NCI-H187 (cell line): ENCODE measurements at places on chromosomes 3 and 15.

GRCh38 chr3:58005669-58006068 is 2.6 kb upstream of the FLNB start:
- no peak for DNase-seq

GRCh38 chr3:123167686-123168085 is 34.1 kb upstream of the SEC22A start:
- no peak for DNase-seq

- DNase-seq, result no peak
Observed at GRCh38 chr3:147397155-147397874, 9.0 kb downstream of the ZIC4 start.

DNA sequence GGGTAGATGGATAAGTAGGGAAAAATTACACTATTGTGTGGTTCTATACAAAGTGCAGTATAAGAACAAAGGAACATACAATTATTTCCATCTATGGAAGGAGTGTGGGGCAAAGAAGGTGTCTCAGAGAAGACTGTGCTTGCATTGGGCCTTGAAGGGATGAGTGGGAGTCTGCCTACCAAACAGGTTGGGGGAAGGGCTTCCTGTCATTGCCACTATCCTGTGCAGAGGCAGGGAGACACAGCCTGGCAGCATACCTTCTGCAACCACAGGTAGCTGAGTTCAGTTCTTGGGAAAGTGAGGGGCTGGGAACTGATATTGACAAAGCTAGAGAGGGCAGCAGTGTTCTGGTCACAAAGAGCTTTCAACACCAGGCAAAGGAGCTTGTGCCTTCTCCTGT is 3.4 kb downstream of the TIMP4 start:
- DNase-seq, result no peak

DNA sequence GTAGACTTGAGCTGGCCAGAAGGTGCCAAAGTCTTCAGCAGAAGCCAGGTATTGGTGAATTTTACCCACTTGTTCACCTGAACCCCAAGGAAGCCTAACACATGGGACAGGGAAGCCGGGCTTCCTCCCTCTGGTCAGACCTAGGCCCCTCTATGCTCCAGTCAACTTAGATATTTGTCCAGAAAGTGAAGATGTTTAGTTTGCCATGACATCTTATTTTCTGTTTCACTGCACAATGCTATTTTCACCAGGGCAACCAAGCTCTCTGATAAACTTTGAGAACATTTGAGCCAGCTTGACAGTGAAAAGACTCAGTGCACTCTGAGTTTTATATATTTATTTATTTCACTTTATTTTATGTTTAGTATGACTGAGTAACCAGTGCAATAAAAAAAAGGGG is 71.0 kb downstream of the SOX14 start:
- no peak for DNase-seq

- DNase-seq, result no peak
Observed at GRCh38 chr3:179446501-179446900, 4.8 kb downstream of the GNB4 start.

GRCh38 chr15:96011136-96011535 is 319.4 kb upstream of the NR2F2 start:
- DNase-seq, result no peak

- DNase-seq, result no peak
Observed at GRCh38 chr3:75242012-75242735, 422.0 kb upstream of the FRG2C start.

GRCh38 chr3:178835033-178835432 is 236.6 kb downstream of the ZMAT3 start:
- no peak for DNase-seq

DNA sequence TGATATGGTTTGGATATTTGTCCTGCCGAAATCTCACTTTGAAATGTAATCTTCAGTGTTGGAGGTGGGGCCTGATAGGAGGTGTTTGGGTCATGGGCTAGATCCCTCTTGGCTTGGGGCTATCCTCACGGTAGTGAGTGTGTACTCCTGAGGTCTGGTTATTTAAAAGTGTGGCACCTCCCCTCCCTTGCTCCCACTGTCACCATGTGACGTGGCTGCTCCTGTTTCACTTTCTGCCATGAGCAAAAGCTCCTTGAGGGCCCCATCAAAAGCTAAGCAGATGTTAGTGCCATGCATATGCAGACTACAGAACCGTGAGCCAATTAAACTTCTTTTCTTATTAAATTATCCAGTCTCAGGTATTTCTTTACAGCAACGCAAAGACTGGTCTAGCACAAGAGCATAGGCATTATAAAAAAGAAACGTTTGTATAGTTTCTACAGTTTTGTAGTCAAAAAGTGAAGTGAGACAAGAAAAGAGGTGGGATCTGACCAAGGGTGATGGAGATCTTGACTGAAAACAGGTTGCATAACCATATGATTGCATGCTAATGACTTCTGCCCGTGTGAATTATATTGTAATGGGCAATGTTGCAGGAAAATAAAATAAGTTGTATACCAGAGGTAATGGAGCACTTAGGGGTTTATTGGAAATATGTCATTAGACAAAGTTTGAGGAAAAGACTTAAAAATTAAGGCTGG is 28.5 kb upstream of the CLASP2 start:
- no peak for DNase-seq

GRCh38 chr3:170751083-170751898 is 118.7 kb downstream of the RPL22L1 start:
- DNase-seq, result no peak

DNA sequence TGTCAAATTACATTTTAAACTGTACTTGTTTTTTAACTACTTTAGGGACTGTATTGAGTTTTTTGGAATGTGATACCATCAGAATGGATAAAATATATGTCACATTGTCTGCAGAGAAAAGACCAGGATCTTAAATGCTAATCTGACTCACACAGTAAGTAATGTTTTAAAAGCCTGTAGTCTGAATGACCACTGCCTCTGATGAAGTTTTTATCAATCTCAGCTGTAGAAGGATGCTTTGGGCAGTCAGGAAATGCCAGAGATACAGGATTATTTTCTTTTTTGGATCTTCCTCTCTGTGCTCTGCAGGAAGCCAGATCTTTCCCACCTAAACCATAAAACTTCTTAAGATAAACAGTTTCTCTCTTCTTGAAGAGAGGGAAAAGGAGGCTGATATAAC is 73.1 kb upstream of the PRTG start:
- no peak for DNase-seq

DNA sequence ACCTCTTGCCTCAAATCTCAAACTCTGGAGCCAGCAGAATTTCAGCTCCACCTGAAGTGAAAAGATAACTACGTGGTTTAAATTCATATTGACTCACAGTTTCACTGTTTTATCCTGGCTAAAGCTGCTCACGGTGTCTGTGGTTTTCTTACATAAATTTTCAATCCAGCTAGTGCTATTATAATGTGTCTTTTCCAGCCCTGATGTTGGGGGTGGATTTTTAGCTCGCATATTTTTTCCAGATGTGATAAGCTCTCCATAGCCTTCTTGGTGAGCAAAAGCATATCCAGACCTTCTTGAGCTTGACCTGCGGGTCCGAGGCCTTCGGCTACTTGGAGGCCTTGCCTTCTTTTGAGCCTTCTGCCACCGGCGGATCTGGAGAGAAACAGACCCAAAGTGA is 239.3 kb downstream of the DTWD1 start:
- DNase-seq, result no peak

DNA sequence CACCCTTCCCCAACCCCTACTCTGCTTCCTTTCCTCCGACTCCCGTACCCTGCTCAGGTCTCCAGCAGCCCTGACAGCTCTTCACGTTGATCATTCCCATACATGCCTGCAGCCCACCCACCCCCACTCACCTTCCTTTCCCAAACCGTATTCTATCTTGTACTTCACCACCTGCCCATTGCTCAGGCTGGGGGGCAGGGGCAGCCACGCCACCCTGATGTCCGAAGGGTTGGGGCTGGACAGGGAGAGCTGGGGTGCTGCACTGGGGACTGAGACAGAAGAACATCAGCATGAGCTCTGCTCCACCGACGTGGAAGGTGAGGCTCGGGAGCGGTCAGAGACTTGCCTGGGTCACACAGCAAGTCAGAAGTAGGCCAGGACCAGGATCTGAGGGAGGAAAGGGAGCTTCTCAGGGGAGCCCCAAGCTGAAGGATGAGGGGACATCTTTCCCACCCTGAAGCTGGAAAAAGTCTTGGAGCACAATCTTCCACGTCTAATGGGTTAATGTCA is 16.5 kb upstream of the IGDCC3 start:
- DNase-seq, result no peak

- DNase-seq, result no peak
Observed at GRCh38 chr15:71295603-71296314, 180.5 kb downstream of the THSD4 start.

DNA sequence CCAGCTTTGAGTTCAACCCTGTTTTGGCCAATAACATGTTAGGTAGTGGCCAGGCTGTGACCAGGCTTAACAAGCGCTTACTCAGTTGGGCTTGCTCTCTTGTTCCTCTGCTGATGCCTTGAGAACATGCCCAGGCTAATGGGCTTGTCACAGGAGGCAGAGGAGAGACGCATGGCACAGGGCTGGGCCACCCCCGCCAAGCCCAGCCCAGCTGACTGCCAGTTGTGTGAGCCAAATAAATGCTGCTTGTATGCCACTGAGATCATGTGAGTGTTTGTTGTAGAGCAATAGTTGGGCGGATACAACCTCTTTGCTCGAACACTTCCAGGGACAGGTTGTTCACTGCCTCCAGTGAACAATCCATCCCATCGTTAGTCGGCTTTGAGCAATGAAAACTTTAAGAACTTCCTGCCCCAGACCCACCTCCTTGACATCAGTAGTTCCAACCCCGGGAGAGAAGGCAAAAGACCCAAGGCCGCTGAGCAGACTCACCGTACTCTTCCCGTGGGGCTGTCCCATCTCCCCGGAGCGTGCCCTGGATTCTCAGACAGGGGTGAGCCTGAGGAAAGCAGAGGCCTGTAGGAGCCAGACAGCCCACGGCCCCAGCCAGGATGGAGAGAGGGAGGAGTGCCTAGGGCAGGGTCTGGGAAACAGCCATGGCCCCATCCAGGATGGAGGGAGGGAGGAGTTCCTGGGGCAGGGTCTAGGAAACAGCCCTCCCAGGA is 4.1 kb downstream of the PLA2G4F start:
- no peak for DNase-seq

DNA sequence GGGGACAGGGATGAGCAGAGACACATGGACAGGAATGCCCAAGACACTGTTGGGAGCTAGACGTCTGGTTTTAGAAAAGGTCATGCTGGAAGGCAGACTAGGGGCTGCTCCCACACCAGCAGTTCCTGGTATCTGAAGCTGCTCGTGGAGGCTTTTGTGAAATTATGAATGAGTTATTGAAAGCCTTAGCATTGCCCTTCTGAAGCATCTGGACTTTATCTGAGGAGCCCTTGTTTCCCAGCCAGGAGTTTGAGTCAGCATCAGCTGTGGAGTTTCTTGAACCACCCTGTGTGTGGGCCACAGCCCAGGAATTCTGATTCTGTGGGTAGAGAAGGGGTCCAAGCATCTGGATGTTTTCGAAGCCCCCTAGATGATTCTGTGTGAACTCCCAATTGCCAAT is 258.7 kb downstream of the SLCO3A1 start:
- no peak for DNase-seq

DNA sequence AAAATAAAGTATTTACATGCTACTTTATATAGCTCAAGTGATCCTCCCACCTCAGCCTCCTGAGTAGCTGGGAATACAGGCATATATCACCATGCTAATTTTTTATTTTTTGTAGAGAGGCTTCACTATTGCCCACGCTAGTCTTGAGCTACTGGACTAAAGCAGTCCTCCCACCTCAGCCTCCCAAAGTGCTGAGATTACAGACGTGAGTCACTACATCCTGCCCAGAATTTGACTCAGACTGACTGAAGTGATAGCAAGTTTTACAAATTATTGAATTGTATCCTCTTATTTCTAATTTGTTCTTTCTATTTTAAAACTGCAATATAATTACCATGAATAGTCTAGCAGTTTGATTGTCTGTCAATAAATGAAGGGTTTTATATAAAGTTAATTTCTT is 210.3 kb upstream of the CGNL1 start:
- no peak for DNase-seq

DNA sequence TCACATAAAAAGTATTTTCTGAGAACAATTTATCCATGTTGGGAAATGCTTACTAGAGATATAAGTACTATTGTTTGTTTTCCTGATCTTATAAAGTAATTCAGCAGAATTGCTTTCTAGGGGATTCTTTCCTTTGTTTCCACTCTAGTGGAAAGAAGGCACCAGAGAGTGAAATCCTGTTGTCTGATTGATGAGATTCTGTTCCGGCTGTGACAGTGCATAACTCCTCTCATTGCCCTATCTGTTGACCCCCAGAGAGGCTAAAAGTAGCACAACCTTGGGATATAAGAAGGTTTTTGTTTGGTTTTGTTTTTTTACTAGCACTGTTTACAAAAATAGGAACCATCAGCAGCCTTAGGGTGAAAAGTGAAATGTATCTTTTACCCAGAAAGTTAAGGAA is 114.1 kb downstream of the ALCAM start:
- DNase-seq, result no peak

- DNase-seq, result no peak
Observed at GRCh38 chr3:53293867-53294266, 38.0 kb upstream of the TKT start.

DNA sequence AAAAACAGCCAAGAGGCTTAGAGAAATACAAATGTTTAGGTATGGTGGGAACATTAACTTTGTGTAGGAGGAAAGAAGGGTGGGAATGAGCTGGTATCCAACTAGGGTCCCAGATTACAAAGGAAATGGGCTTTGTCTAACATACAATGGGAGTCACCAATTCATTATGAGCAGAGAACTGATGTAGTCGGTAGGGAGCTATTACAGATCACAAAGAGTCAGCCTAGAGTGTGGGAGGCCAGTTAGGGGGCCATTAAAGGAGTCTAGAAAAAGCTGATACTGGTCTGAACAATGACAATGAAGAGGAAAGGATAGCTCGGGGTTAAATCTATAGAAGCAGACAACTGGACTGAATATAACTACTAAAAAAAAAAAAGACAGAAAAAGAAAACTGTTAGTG is 15.5 kb downstream of the ANO10 start:
- DNase-seq, result no peak

DNA sequence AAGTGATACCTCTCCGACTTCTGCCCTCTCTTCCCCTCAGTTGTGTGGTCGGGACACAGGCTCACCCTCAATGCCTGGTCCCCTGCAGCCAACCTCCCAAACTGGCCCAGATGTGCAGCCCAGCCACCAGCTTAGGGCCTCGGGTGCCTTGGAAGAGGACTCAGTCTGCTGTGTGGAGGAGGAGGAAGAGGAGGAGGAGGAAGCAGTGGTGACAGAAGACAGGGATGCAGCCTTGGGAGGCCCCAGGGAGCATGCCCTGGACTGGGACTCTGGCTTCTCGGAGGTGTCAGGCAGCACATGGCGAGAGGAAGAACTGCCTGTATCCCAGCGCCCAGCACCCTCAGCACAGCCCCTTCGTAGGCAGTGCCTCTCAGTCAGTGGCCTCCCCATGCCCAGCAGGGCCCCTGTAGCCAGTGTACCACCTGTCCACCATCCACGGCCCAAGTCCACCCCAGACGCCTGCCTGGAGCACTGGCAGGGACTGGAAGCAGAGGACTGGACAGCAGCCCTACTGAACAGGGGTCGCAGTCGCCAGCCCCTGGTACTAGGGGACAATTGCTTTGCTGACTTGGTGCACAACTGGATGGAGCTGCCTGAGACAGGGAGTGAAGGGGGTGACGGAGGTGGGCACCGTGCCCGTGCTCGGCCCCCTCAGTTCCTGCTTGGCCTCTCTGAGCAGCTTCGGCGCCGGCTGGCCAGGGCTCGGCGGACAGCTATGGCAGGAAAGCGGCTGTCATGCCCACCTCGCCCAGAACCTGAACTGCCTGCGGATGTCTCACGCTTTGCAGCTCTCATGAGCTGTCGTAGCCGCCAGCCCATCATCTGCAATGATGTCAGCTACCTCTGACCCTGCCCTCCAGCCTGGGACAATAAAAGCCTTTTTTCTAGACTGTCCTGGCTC is 1.3 kb downstream of the INKA1 start:
- no peak for DNase-seq
